ENCODE measurements at places on chromosomes 1 and 21. TPM values are rescaled to one million over a fixed set of nuclear protein-coding genes. Genes with fewer than 3 reads are reported as not detected.

IVL gene
- total RNA-seq, result not detected

PKP1 gene
- total RNA-seq, result not detected

TMIGD3 gene
- not detected for total RNA-seq

BEST4 gene
- 0.55 TPM for total RNA-seq

CLIC4 gene
- 15.3 TPM for total RNA-seq

TLR5 gene
- total RNA-seq, result 0.61 TPM

OR10Z1 gene
- not detected for total RNA-seq

Data from T-helper 2 cell treated with Interferon-gamma antibody and Interleukin-4, amounts not matched to agents 100 ng/mL and 5 ng/mL, for 36 hours (primary cell).